ENCODE measurements at places on chromosomes 1 and 21.

DNA sequence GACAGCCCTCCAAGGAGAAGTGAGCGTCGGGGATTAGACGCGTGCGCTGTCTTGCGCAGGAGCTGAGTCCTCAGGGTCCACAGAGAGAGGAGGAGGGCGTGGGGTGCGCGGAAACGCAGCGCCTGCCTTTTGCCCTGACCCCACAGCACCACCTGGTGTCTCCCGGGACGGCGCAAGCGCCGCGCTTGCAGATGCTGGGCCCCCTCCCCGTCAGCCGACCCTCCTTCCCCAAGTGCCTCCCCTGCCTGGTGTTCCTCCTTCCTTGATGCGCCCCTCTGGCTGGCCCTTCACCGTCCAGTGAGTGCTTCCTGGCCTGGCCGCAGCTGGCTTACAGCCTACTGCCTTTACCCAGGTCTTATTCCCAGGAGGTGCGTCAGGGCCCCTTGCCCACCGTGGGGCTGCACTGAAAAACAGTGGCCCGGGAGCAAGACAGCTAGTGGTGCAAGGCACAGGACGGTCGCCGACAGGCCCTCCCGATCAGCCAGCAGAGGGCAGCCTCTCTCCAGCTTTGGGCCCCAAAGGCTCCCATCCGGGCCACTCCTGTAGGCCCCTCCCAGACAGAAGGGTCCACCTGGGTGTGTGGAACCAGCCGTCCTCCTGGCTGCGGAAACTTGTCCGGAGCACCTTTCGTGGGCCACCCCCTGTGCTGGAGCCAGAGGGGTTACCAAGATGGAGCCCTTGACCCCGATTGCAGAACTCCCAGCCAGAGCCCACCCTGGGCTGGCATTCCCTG is 12.9 kb upstream of the PHLDA3 start:
- DNase-seq: peak; percentile 88

DNA sequence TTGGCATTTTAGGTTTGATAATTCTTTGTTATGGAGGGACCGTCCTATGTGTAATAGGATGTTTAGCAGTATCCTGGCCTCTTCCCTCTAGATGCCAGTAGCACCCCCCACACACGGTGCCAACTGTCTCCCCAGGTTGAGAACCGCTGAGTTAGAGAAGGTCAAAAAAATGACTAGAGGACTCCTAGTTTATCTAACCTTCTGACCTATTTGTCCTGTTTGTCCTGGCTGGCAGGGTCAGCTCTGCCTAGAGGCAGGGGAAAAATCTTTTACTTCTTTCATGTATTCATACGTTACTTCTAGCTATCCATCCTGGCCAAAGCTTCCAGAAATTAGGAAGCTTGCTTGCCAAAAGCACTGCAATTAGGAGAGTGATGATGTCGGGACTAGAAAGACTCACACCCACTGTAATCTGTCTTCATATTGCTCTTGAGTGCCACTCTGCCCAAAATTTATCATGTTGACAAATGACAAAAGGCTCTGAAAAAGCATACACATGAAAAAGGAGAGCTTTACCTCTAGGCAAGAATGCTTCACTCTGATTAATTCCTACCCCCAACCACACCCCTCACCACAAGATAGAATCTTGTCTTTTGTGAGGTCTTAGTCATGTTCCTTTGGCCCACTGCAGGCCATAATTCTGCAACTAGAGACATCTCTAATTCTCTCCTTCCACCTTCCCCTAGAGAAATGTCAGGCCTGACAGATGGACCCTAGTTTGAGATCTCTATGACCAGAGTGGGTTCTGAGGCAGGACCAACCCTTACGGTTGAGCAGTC is 14.4 kb upstream of the AKR1A1 start:
- no peak for DNase-seq

- DNase-seq: no peak
Measured at GRCh38 chr21:14046401-14046800, 164.4 kb downstream of the LIPI start.

DNA sequence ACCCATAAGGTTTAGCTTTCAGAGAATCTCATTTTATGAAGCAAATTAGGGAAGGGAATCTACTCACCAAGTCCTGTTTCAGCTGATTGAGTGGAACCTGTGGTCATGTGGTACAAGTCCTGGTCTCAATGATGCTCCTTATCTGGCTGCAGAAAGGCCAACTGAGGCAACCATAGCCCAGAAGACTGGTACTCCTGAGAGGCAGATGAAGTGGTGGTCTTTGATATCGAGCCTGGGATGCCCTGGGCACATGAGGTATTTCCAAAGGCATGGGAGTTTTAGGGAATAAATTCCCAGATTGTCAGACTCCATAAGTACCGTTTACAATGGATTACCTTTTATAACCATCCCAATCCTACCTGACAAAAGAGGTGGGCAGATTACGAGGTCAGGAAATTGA is 3.3 kb downstream of the MX1 start:
- DNase-seq: no peak

DNA sequence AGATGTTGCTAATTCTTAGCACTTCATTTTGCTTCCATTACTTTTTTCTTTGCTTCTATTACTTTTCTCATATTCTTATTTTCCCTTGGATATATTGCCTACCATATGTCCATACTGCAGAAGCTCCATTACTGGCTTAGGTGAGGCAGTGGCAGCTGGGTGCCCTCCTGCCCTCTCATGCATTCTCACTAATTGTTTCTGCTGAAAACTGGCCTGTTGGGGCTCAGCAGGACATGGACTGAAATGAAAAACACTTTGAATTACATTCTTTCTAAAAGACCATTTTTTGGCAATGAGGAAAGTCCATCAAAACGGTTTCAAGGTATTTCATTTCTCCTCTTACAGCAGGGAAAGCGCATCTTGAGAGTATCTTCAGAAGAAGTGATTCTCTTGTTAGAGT is 122.9 kb downstream of the MAST2 start:
- DNase-seq: no peak

- no peak for DNase-seq
Measured at GRCh38 chr1:63304410-63304809, 18.0 kb upstream of the FOXD3 start.

GRCh38 chr1:8780405-8780804 is 37.0 kb downstream of the RERE start:
- no peak for DNase-seq

DNA sequence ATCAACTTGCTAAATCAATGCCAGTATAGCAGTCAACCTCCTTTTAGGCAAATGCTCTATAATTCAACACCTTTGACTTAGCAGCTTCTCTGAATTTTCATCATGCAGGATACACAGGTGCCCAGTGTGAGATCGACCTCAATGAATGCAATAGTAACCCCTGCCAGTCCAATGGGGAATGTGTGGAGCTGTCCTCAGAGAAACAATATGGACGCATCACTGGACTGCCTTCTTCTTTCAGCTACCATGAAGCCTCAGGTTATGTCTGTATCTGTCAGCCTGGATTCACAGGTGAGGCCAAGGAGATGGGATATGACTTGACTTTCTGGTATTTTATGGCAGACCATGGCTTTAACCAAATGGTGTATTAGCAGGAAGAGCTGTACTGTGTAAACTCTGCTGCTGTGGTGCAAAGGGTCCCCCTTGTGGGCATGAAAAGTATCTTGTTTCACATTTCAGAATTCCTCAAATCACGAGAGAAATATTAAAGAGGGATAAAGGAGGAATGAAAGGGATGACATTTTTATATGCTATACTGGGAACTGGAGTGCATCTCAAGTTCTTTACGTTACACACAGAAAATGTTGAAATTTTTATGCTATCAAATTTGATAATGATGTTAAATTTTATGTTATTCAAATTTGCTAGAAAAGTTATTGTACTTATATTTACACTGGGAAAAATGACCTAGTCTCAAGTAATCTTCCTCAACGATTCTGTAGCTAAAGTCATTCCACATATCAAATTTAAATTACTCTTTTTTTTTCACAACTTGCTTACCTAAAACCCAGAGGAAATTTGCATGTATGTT is 88.9 kb downstream of the CRB1 start:
- DNase-seq: peak; percentile 23

All from activated T-cell treated with anti-CD3 and anti-CD28 coated beads, Interleukin-2, amount 50 U/mL, for 48 hours (primary cell).